ENCODE measurements at places on chromosomes 16 and 17.
A peak's percentile ranks its signal among the peaks of the same experiment; 100 is the strongest.

DNA sequence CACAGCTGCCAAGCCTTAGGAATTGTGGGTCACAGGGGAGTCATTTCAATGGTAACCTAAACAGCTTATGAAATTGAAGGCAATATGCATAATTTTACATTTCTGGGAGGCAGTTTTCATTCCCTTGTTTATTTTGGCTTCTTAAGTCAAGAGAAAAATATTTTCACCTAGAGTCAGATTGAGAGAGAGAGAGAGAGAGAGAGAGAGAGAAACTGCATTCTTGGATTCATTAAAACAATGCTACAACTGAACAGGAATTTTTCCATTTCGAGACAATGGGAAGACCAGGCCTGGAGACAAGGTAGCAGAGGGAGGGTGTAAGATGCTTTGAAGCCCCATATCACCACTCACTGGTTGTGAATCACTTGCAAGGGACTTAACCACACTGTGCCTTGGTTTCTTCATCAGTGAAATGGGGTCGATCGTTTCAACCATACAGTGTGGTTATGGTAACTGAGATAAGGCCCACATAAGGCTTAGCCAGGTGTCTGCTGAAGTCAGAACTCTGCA is 224.7 kb upstream of the IRX3 start:
- DNase-seq = peak; percentile 70

- DNase-seq = peak; percentile 55
These were observed 92.1 kb upstream of the ZNF750 start for GRCh38 chr17:82931699-82932517.

- no peak for DNase-seq
These were observed 42.4 kb upstream of the GNG13 start for GRCh38 chr16:842711-843560.

GRCh38 chr16:83187405-83187804 is 560.6 kb downstream of the CDH13 start:
- peak; percentile 29 for DNase-seq

- no peak for DNase-seq
These were observed 40.6 kb downstream of the CPNE2 start for GRCh38 chr16:57133031-57133430.

DNA sequence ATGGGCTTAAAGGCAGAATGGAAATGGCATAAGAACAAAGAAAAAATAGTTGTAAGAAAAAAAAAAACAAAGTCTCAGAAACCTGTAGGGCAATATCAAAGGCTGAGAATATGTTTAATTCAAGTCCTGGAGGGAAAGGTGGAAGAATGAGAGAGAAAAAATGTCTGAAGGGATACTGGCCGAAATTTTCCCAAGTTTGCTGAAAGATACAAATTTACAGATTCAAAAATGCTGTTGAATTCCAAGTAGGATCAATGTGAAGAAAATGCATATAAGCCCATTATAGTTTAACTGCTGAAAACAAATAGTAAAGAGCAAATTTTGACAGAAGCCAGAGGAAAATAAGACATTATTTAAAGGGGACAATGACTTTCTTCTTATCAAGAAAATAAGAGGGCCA is 6.6 kb upstream of the USP22 start:
- DNase-seq = no peak

- no peak for DNase-seq
These were observed 8.0 kb downstream of the AHSP start for GRCh38 chr16:31535737-31536136.

DNA sequence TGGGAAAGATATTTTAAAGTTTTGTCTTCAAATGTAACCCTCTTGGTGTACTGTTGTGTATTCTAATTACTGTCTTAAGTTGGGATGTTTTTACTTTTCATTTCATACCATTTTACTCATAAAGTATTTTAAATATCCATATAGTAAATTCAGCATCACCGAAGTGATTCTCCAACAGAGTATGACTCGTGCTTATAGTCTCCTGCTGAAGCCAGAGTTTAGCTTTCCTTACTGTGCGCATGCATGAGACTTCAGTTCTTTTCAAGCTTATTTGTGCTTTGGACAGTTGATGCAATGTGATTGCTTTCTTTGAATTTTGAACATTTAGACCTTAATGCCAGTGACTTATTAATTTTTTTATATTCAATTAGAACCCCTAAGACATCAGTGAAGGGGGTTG is 7.4 kb upstream of the VPS35L start:
- DNase-seq = no peak
